ENCODE measurements at places on chromosomes 7 and 10. TPM values are rescaled to one million over a fixed set of nuclear protein-coding genes. Genes with fewer than 3 reads are reported as not detected.

Gene FRAT2
- total RNA-seq = 67.0 TPM

Gene SPDYE2
- not detected for total RNA-seq

Gene CNPY1
- 2.4 TPM for total RNA-seq

Gene LRRC61
- 38.3 TPM for total RNA-seq

Gene FGF8
- total RNA-seq = 43.0 TPM

Gene ABCB8
- 26.7 TPM for total RNA-seq

Gene ENTPD1
- 0.92 TPM for total RNA-seq

Gene HECW1
- total RNA-seq = 4.3 TPM

Gene SHH
- 4.6 TPM for total RNA-seq

Gene GIMAP8
- total RNA-seq = not detected

DNA sequence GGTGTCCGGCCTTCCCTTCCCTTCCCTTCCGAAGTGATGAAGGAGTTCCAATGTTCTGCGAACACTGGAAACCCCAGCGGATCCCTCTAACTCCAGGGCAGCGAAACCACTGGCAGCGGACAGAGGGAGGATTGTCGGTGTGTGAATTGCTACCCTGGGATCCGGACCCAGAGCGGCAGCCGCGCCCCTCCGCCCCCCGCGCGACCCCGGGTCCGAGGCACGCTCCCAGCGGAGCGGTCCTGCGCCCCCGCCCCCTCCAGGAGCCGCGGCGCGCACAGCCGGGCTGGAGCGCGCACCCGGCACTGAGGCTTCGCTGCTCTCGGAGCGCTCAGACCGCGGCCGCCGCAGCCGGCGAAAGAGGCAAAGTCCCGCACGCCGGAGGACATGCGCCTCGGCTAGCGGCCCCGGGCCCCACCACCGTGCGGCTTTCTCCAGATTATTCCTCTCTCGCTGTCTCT is at the start of gene PTPRZ1:
TSS of gene PTPRZ1 (plus strand) at position 331 of the 458 bp plus-strand sequence. CDS start 339 bp downstream, outside the sequence.
- peak; percentile 92 for DNase-seq

DNA sequence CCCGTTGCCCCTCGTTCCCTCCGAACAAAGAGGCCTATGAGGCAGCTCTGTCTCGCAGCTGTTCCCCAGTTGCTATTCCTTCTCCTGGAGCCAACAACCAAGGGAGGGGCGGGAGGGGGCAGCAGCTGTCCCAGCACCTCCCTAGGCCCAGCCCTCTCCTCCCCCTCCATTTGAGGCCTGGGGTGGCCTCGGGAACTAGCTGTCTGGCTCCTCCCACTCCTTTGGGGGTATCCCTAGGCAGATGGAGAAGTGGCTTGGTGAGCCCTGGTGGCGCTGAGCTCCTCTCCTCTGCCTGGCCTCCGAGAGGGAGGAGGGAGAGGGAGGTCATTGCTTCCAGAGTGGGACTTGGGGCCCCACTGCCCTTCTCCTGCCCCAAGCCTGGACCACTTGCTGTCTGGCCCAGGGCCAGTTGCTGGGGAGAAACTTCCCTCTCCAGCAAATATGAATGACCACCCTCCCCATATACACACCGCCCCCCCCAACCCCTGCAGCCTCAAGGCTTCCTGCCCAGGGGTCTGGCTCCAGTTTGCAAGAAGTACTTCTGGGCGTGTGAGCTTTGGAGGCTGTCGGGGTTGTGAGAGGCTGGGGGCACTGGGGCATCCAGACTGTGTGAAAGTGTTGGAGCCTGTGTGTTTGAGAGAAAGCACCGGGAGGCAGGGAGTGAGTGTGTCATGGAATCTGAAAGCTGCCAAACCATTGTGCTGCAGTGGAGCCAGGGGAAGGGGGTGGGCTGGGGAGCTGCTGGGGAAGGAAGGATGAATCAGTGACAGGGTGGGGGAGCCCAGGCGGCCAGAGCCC is 3.1 kb downstream of the FLNC start:
- peak; percentile 87 for DNase-seq

- DNase-seq = no peak
These were observed 28.0 kb downstream of the NIPSNAP2 start for GRCh38 chr7:55992346-55992745.

GRCh38 chr7:134084488-134085144 is 42.5 kb upstream of the LRGUK start:
- DNase-seq = no peak

- DNase-seq = no peak
These were observed 1.3 kb upstream of the SORBS1 start for GRCh38 chr10:95562341-95562965.

DNA sequence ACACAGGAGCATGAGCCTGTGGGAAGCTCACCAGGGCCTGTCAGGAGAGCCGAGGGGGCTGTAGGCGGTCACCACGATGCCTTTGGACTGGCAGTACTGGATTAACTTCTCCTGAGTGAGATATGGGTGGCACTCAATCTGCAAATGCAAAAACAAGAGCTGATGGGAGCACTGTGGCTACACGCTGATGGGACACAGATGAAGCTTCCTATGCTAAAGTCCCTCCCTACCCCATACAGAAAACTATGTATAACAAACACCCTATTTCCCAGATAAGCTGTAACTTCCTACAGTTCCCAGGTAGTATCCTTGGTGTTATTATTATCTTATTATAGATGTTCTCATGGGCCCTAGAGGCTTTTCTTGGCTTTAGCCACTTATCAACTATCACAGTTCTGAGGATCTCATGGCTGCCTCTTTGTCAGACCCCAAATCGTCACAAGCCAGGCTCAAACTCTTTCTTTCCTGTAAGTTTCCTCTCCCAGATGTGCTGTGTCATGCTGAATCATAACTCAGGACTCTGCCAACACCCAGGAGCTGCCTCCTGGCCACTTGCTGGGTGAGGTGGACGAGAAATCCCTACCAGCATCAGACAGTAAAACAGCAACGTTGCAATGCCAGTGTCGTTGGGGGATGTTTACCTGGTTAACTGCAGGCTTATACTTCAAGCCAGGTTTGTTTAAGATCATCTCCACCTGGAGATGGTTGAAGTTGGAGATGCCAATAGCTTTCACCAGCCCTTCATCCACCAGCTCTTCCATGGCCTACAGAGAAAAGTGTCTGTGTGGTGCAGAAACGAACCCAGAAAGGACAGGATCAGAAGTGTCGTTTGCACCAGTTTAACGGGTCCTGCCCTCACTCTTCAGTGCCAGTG is 10.3 kb downstream of the AKR1B1 start:
- DNase-seq = no peak

- peak; percentile 77 for DNase-seq
These were observed 162.8 kb downstream of the NRF1 start for GRCh38 chr7:129774359-129774758.

GRCh38 chr7:229184-229964 is 37.0 kb downstream of the FAM20C start:
- DNase-seq = no peak

DNA sequence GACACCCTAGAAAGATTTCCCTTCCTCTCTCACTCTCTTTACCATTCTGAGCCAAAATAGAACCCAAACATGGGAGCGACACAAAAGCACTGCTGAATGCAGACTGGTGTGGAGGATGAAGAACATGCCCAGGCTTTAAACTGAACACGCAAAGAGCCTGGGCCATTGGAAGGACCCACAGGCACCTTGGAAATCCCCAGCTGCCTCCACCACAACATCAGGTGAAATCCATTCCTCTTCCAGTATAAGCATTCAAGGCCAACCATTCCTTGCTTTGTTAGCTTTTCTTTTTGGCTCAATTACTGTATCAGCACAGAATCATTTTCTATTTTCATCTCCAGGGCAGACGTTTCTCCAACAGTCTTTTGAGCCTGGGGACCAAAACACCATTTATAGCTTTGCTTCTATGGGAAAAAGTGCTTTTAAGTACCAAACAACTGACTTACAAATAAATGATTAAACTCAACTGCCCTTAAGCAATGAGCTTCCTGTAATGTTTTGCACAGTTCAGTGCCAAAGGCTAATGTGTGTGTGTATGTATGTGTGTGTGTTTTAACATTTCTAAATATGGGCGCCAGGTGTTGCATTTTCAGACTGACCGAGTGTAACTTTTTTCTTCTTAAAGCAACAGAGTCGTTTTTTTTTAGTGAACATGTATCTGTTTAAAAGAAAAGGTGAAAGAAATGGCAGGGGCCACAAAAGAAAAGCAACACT is 16.2 kb upstream of the BLNK start:
- no peak for DNase-seq

GRCh38 chr7:25565949-25566348 is 337.7 kb upstream of the NPVF start:
- DNase-seq = peak; percentile 42
